Lung microvascular endothelial cell (primary cell): ENCODE measurements at places on chromosomes 13 and 19. TPM values are rescaled to one million over a fixed set of nuclear protein-coding genes. Genes with fewer than 3 reads are reported as not detected.

ZNF284 gene
- 1.5 and 2.8 TPM in 2 replicates for total RNA-seq

GRCh38 chr19:3003046-3003445 lies 25.7 kb downstream of the TLE6 start:
- DNase-seq = no peak

ZNF468 gene
- total RNA-seq = 13.3 and 17.5 TPM in 2 replicates

CEACAM8 gene
- total RNA-seq = not detected in 2 replicates

DNA sequence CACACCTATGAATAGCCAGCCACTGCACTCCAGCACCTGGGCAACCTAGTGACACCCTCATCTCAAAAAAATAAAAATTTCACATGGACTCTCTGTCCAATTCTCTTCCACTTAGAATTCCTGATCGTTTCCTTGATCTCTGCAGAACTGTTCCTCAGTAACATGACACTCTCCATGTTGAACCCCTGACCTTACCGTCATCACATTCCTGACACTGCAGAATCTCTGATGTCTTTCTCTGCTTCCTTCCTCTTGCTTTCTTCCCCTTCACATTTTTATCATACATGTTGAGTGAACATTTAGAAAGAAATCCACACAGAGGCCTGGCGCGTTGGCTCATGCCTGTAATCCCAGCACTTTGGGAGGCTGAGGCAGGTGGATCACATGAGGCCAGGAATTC lies 15.0 kb downstream of the ZNF114 start:
- DNase-seq = no peak

DNA sequence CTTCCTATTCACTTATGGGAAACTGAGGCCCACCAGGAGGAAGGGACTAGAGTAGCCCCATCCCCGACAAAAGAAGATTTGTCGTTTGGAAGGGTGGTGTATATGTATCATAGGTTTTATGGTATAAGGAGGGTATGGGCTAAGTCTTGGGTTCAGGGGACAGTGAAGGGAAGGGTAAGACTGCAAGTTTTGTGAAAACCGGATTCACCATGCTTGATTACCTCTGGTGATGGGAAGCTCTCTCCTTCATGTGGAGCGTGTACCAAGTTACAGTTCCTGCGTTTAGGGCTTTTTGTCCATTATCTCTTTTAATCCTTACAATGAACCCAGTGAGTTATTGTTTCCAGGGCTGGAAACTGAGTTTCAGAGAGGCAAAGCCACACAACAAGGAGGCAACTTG lies 3.8 kb downstream of the VASP start:
- DNase-seq = no peak

FGF21 gene
- under 0.01 TPM in 1 of 2 replicates, not detected in the other for total RNA-seq

GRCh38 chr19:57583104-57583520 lies 833 bp upstream of the ZIK1 start:
- DNase-seq = no peak

SYDE1 gene
- 8.3 and 14.3 TPM in 2 replicates for total RNA-seq

DNA sequence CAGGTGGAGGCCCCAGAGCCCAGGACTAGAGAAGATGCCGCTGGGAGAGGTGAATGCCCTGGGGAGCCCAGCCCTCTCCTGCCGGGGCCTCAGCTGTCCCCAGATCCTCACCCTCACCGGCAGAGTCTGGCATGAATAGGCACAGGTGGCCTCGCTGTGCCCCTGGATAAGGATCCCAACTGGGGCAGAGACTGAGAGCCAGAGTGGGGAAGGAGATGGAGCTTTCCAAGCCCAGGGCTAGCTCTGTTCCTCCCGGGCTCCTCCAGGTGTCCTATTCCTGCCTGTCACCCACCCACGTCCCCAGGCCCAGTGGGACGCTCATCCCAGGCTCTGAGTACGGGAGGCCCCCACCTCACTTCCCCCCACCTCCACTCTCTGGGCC lies 16.5 kb downstream of the PRR36 start:
- DNase-seq = no peak

GRCh38 chr13:32824675-32825074 lies 191.5 kb upstream of the KL start:
- DNase-seq = no peak

DNA sequence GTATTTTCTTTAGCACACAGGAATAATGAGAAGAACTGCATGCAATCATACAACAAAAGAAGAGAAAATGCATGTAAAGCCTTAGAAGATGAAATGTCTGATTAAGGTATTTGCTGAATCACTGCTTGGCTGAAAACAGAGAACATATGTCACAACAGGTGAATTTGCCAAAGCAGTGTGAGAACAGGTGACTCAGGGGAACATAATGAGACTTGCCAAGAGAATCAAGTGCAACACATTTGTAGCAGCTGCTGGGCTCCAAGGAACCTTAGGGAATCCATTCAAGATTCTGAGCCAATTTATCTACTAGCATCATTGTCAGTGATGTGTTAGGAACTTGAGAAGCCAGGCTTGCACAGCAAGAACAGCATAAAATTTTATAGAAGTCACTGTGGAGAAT lies 273.1 kb downstream of the PCDH20 start:
- DNase-seq = no peak

SLAIN1 gene
- total RNA-seq = 3.3 and 8.5 TPM in 2 replicates

SHISA7 gene
- not detected in 2 replicates for total RNA-seq

GRCh38 chr19:32101206-32101605 lies 244.2 kb upstream of the ZNF507 start:
- no peak for DNase-seq

TMC4 gene
- 0.22 TPM in 1 of 2 replicates, not detected in the other for total RNA-seq

IZUMO4 gene
- 0.60 and 0.65 TPM in 2 replicates for total RNA-seq
